ENCODE measurements at places on chromosomes 5 and 9. TPM values are rescaled to one million over a fixed set of nuclear protein-coding genes. Genes with fewer than 3 reads are reported as not detected.

DNA sequence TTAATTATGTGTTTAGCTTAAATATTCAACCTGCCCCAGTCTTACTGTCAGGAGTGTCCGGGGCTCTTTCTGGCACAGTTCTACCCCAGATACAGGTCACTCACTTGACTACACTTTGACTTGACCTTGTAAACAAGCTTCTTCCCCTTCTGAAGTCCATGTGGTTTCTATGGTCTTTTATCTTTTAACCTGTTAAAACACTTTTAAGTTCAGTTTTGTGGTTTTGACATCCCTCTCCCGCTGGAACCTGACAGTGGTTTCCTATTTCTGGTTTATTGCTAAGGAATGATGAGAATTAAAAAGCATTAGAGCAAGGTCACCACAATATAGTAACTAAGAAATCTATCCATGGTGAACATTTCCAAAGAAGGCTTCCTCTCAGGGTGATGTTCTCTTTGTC lies 300.1 kb downstream of the TMEM167A start:
- DNase-seq, result no peak

DNA sequence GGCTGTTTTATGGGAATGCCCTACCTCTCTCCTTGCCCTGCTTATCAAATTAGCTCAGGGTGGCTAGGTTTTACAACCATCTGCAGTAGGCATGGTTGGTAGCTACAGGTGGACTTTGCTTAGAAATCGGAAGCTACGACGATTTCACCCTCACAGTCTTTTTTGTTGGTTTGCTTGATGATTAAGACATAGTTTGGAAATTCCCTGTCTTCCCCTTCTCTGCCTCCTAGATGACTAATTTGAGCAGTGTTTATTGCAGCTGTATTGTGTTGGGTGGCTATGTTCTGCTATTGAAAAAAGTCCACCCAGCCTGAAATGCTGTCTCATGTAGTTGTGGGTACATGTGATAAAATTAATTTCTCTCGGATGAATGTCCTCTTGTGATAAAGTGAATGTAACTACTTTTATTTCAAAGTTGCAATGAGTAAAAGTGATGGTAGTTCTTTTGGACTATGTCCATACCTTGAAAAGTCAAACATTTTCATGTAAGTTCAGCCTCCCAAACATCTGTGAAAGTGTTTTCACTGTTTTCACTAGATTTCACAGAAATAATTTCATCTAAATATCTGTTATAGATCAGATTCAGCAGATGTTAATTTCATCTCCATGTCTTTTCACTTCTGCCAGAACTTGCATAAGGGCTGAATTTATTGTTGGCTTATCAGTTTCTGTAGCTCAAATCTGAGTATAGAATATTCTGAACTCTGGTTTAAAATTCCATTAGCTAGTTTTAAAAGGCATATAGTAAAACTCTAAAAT lies 37.3 kb upstream of the FYB1 start:
- no peak for DNase-seq

GRCh38 chr9:124126648-124127646 lies 115.4 kb downstream of the LHX2 start:
- peak; percentile 79 for DNase-seq

DNA sequence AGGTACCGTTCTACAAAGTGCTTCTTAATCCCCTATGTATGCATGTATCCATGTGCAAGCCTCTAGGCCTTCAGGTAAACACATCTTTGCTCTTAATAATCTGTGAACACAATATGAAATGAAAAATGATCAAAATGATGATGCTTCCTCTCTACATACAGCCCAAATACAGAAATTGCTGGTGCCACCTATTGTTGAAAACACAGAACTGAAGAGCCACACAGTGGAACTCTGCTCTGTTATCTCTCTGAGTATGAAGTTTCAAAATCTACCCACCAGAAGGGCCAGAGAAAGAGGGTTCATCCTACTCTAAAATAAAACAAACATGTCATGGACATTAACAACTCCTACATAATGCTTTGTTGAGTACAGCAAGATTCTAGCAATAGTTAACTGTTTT lies 71.3 kb downstream of the GLIS3 start:
- no peak for DNase-seq

The PCDHA4 gene
- total RNA-seq, result 9.0 TPM

DNA sequence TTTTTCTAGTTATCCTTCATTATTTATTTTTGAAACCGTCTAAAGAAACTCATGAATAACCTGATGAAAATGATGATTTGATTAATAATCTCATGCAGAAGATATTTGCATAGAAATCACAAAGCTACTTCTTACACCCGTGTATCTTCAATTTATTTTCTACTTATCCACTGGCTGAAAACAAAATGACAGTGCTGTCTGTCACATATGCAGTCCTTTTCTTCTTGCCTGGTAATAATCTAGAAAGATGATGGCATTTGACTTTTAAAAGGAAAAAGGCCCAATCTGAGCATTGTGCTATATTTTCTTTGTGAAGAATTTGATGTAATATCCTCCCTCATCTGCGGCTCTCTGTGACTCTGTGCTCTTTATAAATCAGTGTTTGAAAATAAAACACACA lies 253.3 kb downstream of the PRR16 start:
- DNase-seq, result no peak

GRCh38 chr9:102975251-102975650 lies 19.9 kb upstream of the CYLC2 start:
- no peak for DNase-seq

DNA sequence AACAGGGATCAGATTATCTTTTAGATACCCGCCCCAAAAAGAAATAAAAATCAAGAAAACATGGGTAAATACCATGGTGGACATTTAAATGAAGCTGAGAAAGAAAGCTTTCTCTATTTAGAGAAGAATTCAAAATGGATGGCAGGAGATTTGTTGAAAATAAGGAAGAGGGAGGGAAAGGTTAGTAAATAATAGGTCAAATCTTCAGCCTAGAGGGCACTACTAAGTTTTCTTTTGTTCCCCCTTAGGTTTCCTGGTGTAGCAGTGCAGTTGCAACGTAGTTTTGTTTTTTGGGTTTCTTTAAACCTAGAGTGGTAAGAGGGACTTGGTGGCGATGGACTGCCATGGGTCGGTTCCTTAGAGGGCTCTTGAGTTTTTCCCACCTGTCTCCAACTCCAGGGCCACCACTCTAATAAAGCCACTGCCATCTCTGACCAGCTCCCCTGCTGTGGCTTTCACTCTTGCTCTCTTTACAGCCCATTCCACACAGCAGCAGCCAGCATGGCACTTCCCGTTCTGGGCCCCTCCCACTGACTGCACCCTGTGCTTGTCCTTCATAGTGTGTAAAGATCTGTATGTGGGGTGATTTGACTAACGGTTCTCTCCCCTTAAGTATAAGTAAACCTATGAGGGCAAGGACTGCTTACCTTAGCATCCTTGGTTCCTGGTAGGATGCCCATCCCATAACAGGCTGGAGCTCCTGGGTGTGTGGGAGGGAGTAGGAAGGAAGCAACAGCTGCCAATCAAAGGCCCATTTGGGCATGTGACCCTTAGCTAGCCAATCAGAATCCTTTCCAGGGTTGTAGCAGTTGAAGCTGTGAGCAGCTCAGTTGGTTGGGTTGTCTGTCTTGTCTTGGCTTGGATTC lies 118.3 kb downstream of the SLC1A3 start:
- DNase-seq, result no peak

The SLC34A1 gene
- 0.16 TPM for total RNA-seq

The CAMK4 gene
- total RNA-seq, result 9.4 TPM

DNA sequence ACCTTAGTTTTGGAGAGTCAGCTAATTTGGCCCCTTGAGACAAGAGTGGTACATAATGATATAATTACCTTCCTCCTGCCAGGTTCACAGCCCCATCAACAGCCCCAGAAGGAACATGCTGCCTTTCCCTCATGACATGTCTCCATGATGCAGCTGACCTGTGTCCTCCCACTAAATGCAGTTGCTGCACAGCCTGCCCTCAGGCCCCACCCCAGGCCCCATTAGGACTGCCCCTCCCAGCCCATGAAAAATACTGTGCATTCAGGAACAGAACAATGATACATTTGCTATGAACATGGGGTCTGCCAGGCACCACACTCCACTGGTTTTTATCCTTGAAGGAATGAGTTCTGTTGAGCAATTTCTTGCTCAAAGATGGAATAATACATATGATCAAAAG lies 176.4 kb downstream of the C5orf15 start:
- DNase-seq, result no peak

The NKD2 gene
- total RNA-seq, result 20.6 TPM

DNA sequence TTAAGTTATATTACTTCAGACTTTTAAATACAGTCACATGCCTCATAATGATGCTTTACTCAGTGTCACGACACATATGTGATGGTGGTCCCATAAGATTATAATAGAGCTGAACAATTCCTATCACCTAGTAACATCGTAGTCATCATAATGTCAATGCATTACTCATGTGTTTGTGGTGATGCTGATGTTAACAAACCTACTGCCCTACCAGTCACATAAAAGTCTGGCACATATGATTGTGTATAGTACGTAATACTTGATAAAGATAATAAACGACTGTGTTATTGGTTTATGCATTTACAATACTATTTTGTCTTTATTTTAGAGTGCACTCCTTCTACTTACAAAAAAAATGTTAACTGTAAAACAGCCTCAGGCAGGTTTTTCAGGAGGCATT lies 103.7 kb downstream of the PAM start:
- no peak for DNase-seq

GRCh38 chr9:79220251-79220650 lies 351.5 kb upstream of the TLE4 start:
- DNase-seq, result no peak

GRCh38 chr9:137303151-137303892 lies 1.3 kb upstream of the NRARP start:
- no peak for DNase-seq

The DOK3 gene
- total RNA-seq, result 10.5 TPM

GRCh38 chr5:180097926-180098325 lies 26.4 kb upstream of the RNF130 start:
- DNase-seq, result no peak

The RNF224 gene
- not detected for total RNA-seq

GRCh38 chr9:18982262-18982620 lies 50.8 kb downstream of the SAXO1 start:
- DNase-seq, result no peak

DNA sequence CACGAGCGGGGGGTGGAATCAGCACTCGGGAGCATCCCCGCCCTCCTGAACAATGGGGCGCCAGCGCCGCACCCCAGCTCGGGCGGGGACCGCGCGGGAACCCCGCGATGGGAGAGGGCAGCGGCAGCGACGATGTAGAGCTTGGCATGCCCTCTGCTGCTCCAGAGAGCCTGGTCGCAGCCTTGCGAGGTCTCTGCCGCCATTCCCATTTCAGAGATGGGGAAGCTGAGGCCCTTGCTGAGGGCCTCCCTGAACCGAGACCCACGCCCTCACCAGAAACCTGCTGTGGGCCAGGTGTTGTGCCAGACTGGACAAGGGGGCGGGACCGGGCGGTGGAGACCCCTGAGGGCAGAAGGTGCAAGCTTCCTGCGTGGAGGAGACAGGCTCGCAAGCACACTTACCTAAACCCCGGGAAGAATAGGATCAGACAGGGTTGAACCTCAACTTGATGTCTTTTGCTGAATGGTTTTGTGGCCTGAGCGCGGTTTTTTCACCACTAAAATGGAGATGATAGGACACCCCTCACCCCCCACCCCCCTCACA lies 647 bp upstream of the MEGF9 start:
- peak; percentile 22 for DNase-seq

- no peak for DNase-seq
These were observed 42.8 kb upstream of the LHFPL2 start for GRCh38 chr5:78691084-78691960.

DNA sequence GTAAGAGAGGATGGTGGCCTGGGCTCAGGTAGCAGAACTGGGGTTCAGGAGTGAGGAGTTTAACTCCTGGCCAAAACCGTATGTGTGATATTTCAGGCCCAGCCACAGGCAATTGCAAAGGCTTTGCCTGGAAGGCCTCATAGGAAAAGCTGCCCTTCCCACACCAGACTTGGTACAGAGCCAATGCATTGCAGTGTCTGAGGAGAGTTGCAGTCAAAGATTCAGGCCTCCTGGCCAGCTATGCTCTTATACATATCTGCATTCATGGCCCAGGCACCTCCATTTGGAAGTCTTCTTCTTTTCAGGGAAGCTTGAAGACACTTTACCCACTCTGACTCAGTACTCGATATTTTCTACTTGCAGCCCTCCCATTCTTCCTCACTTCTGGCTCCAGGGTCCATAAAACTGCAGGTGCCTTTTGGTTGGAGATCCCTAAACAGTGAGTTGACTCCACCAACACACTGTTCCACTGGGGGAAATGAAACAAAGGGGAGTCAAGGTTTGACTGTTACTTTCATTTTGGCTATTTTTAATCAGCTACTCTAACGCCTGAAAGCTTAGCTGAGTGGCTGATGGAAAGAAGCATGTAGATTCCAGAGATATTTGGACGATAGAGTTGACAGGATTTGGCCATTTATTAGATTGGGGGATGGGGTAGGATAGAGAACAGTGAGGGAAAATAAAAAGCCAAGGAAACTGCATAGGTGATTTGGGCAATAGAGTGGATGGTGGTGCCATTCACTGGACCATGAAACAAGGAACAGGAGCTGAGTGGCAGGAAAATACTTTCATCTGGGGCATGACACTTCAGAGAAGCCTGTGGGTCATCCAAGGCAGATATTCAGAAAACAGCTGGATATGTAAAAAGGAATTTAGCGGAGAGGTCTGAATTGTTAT lies 30.6 kb upstream of the IL33 start:
- no peak for DNase-seq

GRCh38 chr5:68848091-68848490 lies 245.7 kb upstream of the SLC30A5 start:
- DNase-seq, result no peak

The GGTA1 gene
- not detected for total RNA-seq

The LIFR gene
- 21.3 TPM for total RNA-seq

- DNase-seq, result no peak
These were observed 344.6 kb upstream of the EDIL3 start for GRCh38 chr5:84729326-84729725.

GRCh38 chr5:157562111-157562581 lies 13.4 kb downstream of the ADAM19 start:
- DNase-seq, result no peak

DNA sequence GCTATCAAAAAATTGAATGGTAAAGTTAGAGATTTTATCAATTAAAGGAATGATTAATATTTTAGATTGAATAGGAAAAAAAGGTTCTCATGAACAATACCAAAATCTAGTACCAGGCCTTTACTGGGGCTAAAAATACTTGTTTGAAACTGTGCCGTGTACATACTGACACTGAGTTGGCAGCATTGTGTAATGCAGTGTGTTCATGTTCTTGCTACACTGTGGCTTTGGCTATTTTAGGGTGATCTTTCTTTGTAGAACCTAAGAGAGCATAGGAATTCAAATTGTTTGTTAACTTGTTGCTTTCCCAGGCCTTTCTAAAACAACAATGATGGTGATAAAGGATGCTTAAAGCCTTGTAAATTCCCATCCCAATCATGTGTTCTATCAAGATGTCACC lies 80.9 kb downstream of the KIF4B start:
- no peak for DNase-seq

- DNase-seq, result no peak
These were observed 661.4 kb upstream of the KLF4 start for GRCh38 chr9:108150736-108151586.

GRCh38 chr9:108751369-108751768 lies 104.4 kb downstream of the ACTL7B start:
- no peak for DNase-seq

The AHRR gene
- total RNA-seq, result 1.3 TPM

GRCh38 chr5:107472620-107473064 lies 198.1 kb downstream of the EFNA5 start:
- DNase-seq, result no peak

The ZDHHC11 gene
- total RNA-seq, result 14.5 TPM
